Stimulated activated CD8-positive, alpha-beta memory T cell treated with anti-CD3 and anti-CD28 coated beads, Interleukin-2, amount 100 ng/mL, for 1 hour (primary cell): ENCODE measurements at places on chromosomes 1 and 21.

- DNase-seq, result no peak
These were observed 20.6 kb downstream of the TRAF5 start for GRCh38 chr1:211347077-211347844.

DNA sequence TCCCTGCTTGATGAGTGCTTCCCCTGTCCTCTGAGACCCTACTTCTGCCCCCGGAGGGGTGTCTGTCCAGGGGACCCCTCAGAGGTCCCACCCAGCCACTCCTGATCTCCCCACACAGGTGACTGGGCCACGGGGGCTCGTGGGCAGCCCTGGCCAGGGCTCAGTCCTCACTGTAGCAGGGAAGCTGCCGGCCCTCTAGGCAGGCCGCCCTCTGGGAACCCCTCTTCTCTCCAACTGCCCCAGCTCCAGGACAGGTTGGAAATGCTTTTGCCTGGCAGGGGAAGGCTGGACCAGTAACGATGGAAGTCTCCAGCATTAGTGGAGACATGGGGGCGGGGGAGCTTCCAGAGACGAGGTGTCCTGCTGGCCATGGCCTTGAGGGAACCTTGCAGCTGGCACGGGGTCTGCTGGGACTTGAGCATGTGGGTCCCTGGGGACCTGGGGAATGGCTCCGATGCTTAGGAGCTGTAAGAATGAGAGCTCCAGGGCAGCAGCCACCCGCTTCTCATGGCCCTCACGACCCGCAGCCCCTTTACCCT, 3.1 kb upstream of the FNDC10 start:
- no peak for DNase-seq

GRCh38 chr21:16571594-16571993, 841.8 kb downstream of the USP25 start:
- DNase-seq, result no peak

DNA sequence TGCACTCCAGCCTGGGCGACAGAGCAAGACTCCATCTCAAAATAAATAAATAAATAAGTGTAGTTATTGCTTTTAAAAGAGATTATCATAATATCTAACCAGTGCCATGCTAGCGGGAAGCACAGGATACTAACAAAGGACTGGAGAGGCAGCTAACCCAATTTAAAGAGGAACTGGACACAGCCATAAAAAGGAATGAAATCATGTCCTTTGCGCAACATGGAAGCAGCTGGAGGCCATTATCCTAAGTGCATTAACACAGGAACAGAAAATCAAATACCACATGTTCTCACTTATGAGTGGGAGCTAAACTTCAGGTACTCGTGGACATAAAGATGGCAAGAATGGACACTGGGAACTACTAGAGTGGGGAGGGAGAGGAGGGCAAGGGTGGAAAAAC, 54.9 kb downstream of the TM2D1 start:
- no peak for DNase-seq

GRCh38 chr1:196372896-196373536, 235.2 kb downstream of the KCNT2 start:
- DNase-seq, result no peak

- no peak for DNase-seq
These were observed 33.5 kb downstream of the PROX1 start for GRCh38 chr1:214021321-214021720.

DNA sequence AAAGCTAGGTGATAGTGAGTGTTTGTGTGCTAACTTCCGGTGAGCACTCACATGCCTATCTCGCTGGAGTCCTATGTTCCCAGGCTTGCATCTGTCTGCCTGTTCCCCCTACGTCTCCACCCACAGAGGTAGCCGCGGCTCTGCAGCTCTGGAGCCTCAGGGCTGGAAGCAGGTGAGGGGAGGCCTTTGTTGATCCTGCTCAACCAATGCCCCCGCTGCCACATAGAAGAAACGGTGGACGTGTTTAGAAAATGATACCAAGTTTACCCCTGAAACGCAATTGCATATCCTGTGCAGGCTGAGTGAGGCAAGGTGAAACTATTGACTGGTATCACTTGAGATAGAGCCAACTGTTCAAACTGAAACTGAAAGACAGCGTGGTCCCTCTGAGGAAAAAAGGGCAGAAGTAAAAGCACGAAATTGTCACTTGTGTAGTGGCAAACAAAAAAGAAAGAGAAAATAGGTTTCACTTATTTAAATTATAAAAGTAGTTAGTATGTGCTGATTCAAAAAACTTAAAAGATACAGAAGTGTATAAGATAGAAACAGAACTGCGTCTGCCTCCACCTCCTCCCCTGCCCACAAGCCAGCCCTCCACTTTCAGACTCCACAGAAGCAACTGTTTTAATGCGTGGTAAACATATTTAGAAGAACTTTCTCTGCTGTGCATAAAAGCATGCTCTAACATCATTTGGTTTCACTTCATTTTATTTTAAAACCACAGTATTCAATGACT, 38.6 kb upstream of the ETS2 start:
- no peak for DNase-seq

- no peak for DNase-seq
These were observed 411.6 kb downstream of the MATN1 start for GRCh38 chr1:30311749-30312148.

- DNase-seq, result no peak
These were observed 10.9 kb downstream of the ERRFI1 start for GRCh38 chr1:8015036-8015808.

DNA sequence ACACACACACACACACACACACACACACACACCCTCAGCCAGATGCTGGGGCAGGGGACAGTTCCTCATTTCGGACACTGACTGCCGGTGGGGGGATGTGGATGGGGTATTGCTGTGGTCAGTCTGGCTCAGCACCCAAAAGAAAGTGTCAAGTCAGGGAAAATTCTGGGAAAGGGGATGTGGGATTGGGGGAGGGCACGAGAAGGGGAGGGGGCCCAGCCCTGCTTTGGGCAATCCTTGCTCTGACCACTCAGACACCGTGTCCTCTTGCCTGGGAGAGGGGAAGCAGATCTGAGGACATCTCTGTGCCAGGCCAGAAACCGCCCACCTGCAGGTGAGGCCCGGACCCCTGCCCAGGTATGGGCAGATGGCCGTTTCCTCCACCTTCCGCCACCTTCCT, at the start of gene C1QC:
Gene C1QC, plus strand, starts transcription at position 253 of the 400 bp plus-strand sequence. CDS start 391 bp downstream, outside the sequence.
- DNase-seq, result no peak

DNA sequence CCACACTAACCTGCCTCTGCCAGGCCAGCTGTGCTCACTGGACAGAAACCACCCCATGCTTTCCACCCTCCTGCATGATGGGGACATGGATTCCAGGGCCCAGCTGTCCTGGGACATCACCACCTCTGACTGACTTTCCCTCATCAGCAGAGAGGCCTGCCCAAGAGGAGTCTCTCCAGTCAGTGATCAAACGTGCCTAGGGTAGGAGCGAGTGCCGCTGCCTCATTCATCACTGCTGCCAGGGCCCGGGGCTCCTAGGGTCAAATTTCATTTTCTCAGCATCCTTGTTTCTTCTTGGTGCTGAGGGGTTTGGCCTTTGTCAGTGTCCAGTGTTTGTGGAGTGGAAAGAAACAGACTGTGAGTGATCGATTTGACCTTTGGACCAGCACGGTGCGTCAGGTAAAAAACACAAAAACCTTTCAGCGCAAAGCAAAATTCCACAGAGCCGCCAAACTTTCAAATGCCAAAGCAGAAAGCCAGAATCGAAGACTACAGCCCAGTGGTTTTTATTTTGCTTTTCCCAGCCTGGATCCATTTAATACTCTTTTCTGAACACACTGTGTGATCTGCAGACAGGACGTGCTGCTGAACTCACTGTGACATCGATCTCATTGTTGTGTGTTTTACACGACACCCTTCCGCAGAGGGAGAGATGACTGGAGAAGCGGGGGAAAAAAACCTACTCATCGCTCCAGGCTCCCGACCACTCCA, 43.2 kb downstream of the CAPN8 start:
- no peak for DNase-seq

- DNase-seq, result no peak
These were observed 99.2 kb upstream of the B3GALT2 start for GRCh38 chr1:193285641-193286040.

- no peak for DNase-seq
These were observed 28.5 kb downstream of the ANP32E start for GRCh38 chr1:150207281-150207971.

- DNase-seq, result no peak
These were observed 477 bp downstream of the SNAP47 start for GRCh38 chr1:227735539-227736285.

DNA sequence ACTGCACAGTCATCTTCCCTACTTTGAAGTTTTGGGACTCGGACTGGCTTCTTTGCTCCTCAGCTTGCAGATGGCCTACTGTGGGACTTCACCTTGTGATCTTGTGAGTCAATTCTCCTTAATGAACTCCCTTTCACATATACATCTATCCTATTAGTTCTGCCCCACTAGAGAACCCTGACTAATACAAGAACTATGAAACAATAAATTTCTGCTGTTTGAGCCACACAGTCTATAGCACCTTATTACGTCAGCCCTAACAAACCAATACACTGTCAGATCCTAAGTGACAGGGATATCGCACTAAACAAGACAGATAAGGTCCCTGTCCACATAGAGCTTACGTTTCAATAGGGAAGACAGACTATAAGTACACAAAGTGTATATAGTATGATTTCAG, 120.1 kb downstream of the PLPP3 start:
- no peak for DNase-seq

GRCh38 chr1:203051841-203052324, 25.6 kb downstream of the PPFIA4 start:
- no peak for DNase-seq

GRCh38 chr1:237841485-237841884, 49.2 kb downstream of the ZP4 start:
- no peak for DNase-seq

DNA sequence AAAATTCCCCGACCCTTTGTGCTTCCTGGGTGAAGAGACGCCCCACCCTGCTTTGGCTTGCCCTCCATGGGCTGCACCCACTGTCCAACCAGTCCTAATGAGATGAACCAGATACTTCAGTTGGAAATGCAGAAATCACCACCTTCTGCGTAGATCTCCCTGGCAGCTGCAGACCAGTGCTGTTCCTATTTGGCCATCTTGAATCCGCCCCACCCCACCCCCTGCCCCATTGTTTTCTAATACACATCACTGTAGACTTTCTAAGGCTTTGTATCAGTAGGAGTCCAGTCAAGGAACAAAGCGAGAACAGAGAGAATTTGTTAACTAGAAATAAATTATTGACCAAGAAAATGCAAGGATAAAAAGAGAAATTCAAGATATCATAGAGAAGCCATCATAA, 178.2 kb downstream of the KCNK2 start:
- no peak for DNase-seq

GRCh38 chr21:33149181-33149580, 79.2 kb downstream of the OLIG1 start:
- DNase-seq, result no peak

DNA sequence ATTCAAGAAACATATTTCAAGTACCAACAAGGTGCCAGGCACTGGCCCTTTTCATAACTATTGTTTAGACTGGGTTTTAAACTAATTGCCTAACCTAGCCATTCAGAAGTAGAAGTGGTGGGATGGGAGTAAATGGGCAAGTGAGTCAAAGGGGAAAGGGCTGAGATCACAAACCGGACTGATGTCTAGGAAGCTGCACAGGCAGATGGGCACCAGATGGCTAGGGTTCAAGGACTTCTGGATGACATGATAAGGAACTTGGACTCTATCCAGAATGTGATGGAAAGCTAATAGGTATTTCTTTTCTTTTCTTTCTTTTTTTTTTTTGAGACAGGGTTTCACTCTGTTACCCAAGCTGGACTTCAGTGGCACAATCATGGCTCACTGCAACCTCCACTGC, 46.6 kb downstream of the LYST start:
- no peak for DNase-seq

DNA sequence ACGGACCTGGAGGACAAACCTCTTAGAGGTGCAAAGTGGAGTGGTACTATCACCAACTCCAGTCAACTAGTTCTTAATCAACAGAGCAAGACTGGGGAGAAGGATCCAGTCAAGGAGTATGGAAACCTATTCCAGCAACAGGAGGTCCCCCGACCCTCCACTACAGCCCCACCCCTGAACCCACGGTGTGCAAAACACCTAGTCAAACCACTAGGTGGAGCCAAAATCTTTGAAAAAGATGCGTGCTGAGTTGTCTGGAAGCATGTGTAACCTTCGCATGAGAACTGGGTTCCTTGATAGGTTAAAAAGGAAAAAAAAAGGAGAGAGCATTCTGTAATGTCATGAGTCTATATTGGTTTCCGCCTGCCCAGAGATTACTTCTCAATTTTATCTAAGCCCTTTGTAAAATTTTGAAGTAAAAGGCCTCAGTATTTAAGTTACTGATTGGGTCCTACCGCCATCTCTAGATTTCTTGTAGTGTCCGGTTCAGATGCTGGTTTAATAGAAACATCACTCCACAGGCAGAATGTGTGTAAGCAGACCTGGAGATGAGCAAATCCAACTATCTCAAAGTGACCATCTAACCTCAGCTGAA, 81.9 kb upstream of the HAO2 start:
- DNase-seq, result no peak

- DNase-seq, result no peak
These were observed 119.5 kb downstream of the EPHB2 start for GRCh38 chr1:22830041-22830566.

- no peak for DNase-seq
These were observed 19.3 kb downstream of the ELF3 start for GRCh38 chr1:202029727-202030126.

GRCh38 chr21:38438462-38438893, 59.8 kb downstream of the ERG start:
- no peak for DNase-seq

GRCh38 chr1:201683397-201683796, 144.5 kb downstream of the NAV1 start:
- DNase-seq, result no peak

DNA sequence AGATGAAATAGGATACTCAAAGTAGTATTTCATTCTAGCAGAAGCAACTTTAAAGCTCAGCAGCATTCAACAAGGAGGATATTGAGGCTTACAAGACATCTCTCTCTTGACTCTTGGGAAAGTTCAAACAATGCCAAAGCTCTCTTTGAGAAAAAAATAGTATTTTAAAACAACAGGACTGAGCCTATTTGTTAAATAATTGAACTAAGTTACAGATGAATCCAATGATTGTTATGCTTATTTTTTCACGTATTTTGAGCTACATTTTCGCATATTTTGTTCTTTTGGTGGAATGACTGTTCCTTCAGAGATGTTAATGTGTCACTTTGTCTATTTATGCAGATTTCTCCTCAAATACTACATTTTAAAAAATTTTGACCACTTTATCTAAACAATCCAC, 200.7 kb downstream of the KCTD3 start:
- DNase-seq, result no peak

DNA sequence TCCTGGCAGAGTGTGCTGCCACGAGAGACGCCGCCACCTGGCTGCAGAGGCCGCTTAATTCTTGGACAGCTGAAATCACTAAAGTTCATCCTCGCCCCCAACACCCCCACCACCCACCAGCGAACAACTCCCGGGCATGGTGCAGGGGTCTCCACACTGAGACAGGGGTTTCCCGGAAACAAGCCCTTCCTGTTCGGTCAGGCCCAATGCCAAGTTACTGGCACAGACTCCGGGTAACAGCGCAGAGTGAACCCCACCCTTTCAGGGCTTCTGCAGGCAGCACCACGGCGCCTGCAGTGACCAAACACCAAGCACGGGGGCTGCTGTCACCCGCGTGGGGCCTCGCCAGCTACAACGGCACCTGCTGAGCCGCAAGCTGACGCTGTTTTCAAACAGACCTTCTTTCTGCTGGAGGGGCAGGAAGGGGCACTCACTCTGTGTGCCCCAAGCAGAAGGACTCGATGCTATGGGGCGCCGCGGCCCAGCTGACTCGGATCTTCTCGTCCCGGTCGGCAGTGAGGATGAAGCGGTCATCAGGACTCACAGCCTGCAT, 17.4 kb downstream of the WDR4 start:
- no peak for DNase-seq
